ENCODE measurements at places on chromosomes 13 and 19.

DNA sequence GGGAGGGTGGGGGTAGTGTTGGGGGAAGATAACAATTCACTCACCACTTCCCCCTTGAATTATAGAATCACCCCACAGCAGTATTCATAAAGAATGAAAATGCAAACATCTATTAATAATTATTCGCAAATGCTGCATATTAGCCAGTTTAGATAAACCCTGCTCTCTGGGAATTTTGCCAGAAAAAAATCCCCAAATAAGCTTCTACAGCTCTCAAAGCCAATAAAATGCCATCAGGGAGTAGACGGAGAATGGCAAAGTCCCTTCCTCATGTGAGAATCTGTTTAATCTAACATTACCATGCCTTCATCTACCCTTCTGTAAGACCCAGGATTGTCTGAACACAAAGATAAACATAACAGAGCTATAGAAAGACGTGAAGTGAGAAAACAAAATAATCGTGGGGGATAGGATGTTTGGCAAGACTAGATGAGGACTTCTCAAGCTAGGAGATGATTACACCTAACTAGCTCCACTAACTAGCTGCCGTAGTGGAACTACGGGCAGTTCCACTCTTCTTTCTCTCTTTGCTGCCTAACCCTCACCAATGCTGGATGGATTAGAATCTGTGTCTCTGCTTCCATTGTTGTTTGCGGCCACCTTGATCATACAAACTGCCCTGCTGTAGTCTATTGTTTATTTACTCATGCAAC lies 32.4 kb upstream of the CACNA1A start:
- no peak for DNase-seq

- DNase-seq, result peak; percentile 59
Measured at GRCh38 chr13:42041011-42041683, 7.3 kb upstream of the DGKH start.

DNA sequence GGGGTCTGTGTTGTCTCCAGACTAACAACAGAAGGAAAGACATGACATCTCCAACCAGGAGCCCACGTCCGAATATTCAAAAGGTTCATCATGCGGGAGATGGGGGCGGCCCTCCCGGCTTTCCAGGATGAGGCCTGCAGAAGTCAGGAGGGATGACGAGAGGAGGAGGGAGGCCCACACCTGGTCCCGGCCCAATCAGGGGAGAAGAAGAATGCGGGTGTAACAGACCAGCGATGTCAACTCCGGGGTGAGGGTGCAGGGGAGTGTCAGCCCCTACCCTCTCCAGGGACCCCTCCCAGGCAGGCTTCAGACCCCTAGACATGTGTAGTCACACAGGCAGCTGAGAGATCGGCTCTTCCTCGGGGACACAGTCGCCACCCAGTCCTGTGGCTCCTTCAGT lies 275.3 kb upstream of the ZNF507 start:
- no peak for DNase-seq

- DNase-seq, result no peak
Measured at GRCh38 chr19:42271045-42271419, 2.0 kb downstream of the CIC start.

DNA sequence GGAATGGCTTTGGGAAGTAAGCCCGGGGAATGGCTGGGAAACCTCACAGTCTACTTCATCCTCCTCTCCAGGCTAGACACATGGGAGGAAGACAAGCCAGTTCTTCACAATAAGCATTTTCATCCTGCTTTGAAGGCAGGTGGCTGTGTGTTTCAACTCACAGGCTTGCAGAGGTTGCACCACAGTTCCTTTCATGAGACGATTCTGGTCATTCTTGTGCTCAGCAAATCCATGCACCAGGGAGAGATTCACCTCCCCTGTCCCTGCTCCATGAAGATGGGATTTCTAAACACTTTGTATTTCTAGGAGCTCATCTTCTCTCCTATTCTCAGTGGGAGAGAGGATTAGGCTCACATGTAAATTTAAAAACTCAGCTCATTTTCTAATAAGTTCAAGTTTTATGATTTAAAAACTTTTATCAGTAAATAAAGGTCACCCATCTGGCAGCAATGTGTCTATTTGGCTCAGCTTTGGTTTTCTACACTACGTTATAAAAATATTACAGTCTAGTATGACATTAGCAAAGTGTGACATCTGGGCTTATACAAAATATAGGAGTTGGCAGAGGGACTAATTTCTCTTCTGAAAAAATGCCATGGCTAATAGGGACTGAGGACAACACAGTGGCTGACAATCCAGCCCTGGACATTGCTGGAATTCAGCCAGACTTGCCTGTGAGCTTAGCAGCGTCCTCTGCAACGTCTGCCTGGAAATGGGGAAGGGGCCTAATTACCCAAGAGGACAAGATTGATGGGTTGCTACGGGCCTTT lies 283.2 kb upstream of the SLC10A2 start:
- no peak for DNase-seq

- DNase-seq, result no peak
Measured at GRCh38 chr19:29485293-29485692, 40.5 kb upstream of the VSTM2B start.

DNA sequence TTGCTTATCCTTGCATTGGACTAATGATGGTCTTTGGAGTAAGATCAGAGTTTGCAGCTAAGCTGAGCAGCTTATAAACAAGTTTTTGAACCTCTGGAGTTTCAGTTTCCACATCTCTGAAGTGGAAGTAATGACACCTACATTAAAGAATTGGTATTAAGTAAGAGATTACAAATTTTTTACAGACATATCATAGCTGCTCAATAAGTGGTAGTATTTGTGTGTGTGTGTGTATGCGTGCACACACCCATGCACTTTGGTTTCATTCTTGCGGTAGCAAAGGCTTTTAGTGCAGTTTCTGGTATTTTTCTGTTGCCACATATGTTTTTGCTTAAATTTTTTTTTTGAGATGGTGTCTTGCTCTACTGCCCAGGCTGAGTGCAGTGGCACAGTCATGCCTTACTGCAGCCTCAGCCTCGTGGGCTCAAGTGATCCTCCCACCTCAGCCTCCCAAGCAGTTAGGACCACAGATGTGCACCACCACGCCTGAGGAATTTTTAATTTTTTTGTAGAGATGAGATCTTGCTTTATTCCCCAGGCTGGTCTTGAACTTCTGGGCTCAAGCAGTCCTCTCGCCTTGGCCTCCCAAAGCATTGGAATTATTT lies 4.5 kb downstream of the NAA16 start:
- DNase-seq, result no peak

DNA sequence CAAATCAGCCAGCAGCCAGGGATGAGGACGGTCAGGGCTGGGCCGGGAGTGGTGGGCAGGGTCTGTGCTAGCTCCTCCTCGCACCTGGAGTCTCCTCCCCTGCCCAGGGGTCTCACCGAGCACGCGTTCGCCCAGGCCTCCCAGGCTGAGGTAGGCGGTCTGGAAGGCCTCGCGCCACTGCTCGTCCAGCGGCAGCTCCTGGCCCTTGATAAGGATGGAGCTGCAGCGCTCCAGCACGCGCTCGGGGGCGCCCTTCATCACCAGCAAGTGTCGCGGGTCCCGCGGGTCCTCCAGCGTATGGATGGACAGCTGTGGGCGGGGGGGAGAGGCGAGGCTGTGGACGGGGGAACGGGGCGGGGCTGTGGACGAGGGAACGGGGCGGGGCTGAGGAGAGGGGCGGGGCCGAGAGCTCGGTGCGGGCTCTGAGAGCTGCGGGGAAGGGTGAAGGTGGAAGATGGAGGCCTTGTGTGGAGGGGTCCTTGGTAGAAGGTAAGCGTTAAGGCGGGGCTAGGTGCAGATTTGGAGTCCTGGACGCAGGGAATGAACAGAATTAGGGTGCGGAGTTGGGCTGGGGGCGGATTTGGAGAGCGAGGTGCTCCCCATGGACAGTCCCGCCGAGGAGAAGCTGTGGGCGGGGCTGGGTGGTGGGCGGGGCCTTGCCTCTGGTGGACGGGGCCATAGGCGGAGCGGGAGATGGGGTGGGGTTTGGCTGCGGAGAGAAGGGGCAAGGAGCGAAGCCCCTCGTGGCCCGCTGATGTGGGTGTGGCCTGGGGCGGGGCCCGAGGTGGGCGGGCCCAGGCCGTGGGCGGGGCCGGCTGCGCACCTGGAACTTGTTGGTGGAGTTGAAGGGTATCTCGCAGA lies 5.7 kb downstream of the ATP4A start:
- no peak for DNase-seq

- no peak for DNase-seq
Measured at GRCh38 chr19:11263726-11264125, 1.4 kb upstream of the DOCK6 start.

DNA sequence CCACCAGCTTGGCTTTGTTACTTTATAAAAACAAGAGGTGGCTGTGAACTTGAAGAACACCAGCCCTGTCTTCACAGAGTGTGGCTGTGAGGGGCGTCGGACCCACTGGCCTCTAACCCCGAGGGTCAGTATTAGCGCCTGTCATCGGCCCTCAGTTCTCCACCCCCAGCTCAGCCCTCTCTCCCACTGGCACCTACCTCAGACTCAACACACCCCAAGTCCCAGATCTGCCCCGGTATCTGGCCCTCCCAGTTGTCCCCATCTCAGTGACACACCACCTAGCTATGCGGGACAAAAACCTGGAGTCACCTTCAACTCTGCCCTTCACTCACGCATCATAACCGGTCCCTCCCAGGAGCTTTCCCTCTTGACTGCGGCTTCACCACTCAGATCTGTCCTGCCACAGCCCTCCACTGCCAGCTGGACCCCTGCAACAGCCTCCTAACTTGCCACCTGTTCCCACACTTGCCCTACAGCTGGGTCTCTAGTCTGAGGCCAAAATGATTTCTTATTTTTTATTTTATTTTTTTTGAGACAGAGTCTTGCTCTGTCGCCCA lies 45.4 kb downstream of the PEPD start:
- DNase-seq, result no peak

DNA sequence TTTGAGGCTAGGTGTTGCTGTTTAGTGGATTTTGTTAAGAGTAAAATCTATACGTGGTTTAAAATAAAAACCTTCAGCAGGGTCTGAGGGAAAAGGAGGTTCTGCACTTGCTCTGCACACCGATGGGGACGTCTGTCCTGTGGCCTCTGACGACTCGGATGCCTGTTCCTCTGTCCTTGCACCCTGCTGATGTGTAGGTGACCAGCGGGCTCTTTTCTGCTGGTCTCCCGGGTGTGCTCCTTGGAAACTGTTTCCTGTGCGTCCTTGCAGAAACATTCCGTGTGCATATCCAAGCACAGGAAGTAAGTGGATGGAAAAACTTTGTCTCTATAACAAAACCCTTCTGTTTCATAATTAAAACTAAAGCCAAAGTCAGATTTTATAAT lies 3.8 kb downstream of the ATP4B start:
- DNase-seq, result no peak

- no peak for DNase-seq
Measured at GRCh38 chr13:44252938-44253337, 120.7 kb upstream of the SERP2 start.

- no peak for DNase-seq
Measured at GRCh38 chr19:33156334-33156733, 24.4 kb downstream of the WDR88 start.

GRCh38 chr19:42143341-42144234 lies 11.3 kb upstream of the POU2F2 start:
- DNase-seq, result no peak

- DNase-seq, result no peak
Measured at GRCh38 chr13:42021851-42022250, 26.6 kb upstream of the DGKH start.

- no peak for DNase-seq
Measured at GRCh38 chr19:28396287-28396831, 816.6 kb downstream of the UQCRFS1 start.

- no peak for DNase-seq
Measured at GRCh38 chr13:111129465-111130115, 14.5 kb downstream of the ARHGEF7 start.

DNA sequence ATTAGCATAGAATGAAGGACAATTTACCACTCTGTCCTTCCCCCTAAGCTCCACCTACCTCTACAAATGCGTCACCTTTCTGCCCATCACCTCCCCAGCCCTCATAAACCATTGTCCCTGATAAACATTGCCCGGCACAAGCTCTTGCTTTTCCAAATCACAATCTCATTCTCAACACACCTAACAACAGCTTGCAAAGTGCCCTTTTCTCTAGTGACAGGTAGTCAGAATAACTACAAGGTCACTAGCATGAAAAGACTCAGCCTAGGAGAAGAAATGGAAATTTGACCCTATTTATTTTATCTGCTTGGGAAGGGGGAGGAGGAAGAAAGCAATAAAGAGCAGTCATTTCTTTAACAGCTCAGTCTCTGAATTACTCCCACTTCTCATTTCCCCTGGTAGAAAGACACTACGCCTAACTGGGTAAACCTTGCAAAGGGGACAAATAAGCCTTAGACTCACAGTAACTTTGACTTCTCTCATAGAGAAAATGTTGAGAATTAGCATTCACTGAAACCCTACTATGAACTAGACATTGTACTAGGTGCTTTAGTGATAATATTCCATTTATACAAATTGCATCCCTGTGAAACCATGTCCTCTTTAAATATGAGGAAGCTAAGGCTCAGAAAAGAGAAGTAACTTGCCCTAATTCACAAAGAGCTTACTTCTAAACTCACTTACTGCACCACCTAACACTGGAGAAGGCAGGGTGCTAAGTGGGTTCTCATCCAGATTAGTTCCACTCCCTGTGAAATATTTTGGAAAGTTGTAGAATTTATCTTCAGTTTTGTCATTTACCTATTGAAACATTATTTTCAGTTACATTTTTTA lies 116.2 kb upstream of the FNDC3A start:
- no peak for DNase-seq

- no peak for DNase-seq
Measured at GRCh38 chr13:96090240-96091101, 564 bp downstream of the HS6ST3 start.

DNA sequence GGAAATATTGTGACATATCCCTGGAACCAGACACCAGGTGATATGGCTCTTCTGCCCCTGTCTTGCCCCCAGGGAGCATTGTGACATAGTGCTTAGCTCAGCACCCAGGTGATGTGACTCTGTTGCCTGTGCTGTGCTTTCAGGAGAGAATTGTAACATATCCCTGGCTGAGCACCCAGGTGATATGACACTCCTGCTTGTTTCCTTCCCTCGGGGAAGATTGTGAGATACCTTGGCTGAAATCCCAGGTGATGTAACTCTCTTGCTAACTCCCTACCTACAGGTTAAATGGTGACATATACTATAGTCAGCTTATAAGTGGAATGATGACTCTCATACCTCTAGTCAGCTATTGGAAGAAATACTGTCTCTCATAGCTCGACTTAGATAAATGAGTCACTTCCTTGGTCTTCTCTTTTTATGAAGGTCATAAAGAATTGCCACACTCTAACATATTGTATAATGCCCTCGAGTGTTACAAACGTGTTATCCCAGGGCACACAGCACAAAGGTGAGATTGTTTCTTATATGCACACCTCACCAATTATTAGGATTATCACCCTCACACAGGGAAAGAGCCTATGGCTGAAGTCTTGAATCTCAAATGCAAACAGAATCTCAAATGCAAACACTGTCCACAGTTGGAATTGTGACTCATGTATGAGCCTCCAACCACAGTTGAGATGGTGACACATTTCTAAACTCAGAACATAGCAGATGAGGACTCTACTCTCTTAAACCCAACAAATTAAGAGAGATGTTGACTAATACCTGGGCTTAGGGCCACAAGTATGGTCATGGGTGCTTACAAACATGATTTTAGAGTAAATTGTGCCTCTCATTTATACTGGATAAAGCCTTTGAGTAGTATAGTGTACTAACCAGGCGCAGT lies 32.7 kb upstream of the ZNF254 start:
- DNase-seq, result peak; percentile 80

- no peak for DNase-seq
Measured at GRCh38 chr19:44401139-44402115, at the start of gene ZNF285. Gene ZNF285 (minus strand): TSS chr19:44401608. CDS start chr19:44397213, 4,395 bp downstream.
